Frontal cortex (tissue), 4 donors: ENCODE measurements at places on chromosomes 11 and 22.

DNA sequence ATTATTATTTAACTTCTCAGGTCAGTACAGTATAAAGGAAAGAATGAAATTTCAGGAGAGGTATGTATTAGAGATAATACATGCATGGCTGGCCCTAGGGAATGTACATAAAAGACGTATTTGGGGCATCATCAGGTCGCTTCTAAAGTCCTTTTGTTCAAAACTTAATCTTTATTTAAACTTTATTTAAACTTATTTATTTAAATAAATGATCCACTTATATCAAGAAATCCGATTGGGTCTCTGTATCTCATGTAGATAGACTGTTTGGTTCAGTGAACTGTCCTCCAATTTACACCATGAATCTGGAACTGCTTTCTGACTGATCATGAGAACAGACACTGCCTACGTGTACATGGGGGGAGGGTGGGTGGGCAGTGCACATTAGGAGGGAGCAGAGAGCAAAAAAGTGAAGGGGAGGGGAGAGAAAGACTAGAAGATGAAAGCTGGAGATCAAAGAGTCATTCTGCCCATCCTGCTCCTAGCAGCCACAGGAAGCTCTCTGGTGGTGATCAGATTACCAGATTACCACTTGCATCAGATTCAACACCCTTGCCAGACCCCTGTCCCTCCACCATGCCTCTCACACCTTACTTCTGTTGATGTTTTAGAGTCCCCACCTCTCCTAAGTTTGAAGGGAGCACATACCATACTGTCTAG is 92.1 kb upstream of the MTMR2 start:
- no peak for DNase-seq

DNA sequence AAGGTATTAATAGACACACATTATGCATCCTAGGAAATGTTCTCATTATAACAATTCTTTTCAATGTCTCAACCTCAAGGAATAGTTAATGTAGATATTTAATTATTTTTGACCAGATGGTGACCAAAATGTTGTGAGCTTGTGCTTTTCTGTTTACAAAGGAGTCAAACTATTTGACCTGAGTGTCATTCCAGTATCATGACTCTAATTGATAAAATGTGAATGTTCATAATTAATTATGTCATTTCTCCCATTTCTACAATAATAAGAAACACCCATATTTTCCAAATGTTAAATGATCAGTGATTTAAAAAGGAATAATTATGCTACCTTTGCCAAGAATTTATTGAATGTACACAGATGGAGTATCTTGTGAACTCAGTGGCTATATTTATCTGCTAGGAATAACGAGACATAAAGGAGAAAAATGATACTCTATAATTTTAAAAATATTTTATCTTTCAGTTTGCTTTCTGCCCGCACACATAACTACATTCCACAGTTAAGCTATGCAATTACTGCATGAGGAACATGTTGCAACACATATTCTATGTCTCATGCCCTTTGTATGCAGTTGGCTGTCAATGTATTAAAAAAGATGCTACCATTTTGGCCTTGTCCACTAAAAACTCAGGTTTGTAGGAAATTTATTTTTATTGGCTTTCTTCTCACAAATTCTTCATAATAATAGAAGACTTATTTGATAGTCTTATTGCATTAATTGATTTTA is 376.7 kb upstream of the CCDC179 start:
- DNase-seq: no peak

- DNase-seq: no peak
Observed at GRCh38 chr11:15805726-15806125, 550.6 kb downstream of the SOX6 start.

- DNase-seq: no peak
Observed at GRCh38 chr11:1345737-1346513, 36.5 kb upstream of the TOLLIP start.

GRCh38 chr11:114166897-114167323 is 107.4 kb downstream of the ZBTB16 start:
- no peak for DNase-seq

DNA sequence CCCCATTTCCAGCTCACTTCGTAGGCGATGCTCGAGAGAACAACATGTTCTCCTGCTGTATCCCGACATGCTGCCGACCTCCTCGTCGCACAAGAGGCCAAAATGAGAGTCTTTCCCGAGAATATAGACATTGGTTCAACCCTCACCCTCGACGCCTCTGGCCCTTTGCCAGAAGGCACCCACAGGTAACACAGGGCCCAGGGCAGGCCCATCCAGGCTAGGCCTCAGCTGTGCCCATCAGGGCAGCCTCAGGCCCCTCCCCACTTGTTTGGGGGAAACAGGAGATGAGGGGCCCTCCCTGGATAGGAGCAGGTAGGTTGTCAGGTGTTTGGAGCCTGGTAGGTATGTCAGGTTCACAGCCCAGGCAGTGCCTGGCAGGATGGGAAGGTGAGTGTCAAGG is 2.7 kb upstream of the RGL4 start:
- DNase-seq: no peak

DNA sequence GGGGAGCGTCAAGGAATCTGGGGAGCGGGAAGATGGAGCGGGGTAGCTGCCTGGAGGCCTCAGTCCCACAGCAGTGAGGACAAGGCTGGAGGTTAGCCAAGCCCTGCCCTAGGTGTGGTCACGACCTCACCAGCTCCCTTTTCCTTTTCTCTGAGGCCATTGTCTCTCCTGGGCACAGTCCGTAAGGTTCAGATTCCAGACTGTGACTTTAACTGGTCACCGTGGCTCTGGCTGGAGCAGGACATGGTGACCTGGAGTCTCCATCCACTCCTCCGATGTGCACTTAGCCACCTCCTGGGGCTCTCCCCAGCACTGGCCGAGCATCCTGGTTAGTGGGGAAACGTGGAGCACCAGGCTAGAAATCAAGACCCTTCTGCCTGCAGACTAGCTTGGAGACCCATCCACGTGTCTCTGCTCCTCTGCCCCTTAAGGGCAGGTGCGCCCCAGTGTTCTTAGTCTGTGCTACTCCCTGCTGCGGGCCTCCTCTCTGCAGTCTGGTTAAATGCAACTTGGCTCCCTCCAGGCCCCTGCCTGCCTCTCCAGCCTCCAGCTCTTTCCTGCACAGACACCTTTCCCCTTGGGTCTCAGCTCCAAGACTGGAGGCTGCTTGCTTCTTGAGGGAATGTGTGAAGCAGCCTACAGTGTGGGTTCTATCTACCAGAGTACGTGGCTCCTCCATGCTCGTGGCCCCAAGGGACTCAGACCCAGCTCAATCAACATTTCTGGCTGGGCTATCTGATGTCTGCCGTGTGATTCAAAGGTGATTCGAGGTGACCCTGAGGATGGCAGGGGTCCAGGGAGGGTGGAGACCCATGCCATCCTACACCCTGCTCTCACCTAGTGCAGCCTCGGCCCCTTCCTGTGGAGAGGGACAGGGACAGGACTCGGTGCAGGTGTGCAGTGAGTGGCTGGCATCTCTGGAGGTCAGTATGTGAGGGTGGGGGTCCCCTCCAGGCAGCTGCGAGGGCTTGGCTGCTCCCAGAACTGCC is 5.2 kb downstream of the SLC25A1 start:
- DNase-seq: no peak

DNA sequence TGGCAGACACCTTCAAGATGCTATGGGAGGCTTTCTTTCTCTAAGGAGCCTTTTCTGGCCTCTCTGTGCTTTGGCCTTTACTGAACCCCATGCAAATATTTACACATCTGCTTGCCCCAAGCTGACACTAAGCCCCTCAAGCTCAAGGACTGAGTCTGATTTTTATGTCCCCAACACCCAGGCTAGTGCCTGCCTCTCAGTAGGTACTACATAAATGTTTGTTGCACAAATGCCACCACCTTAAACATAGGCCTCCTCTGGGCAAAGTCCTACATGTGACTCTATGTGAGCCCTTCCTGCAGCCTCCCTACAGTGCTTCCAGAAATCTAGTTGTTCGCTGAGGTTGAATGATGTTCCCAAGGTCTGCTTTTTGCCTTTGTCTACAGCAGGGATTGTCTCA is 187.6 kb downstream of the DBX1 start:
- DNase-seq: no peak

GRCh38 chr11:126327281-126328000 is 23.6 kb downstream of the DCPS start:
- no peak for DNase-seq

DNA sequence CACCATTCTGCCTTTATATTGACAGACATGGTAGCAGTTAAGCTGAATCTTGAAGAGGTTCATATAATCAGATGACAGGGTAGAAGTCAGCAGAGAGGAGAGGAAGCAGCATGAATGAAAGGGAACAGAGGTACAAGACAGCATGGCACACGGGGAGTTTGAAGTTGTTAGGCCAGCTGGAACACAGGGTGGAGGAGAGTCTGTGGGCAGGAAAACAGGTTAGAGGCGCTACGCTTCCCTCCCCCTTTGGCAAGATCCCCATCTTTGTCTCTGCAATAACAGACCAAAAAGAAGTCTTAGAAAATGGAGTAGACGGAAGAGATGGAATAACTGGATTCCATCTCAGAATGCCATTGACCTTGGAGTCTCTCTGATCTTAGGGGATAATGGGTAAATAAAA is 20.0 kb upstream of the NDUFC2 start:
- DNase-seq: no peak

DNA sequence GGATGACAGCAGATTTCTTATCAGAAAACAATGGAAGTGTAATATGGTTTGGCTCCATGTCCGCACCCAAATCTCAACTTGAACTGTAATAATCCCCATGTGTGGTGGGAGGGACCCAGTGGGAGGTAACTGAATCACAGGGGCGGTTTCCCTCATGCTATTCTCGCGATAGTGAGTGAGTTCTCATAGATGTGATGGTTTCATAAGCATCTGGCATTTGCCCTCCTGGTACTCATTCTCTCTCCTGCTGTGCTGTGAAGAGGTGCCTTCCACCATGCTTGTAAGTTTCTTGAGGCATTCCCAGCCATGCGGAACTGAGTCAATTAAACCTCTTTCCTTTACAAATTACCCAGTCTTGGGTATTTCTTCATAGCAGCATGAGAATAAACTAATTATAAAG is 81.0 kb upstream of the SCUBE2 start:
- no peak for DNase-seq

DNA sequence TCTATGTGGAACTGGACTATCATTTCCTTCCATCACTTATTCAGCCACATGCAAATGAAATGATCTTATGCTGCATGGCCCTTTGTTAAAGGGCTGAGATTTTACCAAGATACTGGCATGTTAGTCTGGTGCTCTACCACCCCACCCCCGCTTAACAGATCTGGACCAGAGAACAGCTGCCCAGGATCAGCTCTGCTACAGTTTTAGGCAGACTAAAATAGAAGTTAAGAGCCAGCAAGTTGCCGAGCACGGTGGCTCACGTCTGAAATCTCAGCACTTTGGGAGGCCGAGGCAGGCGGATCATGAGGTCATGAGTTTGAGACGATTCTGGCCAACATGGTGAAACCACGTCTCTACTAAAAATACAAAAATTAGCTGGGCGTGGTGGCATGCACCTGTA is 4.6 kb downstream of the DDB1 start:
- no peak for DNase-seq

- DNase-seq: no peak
Observed at GRCh38 chr11:27688076-27688475, 12.2 kb downstream of the BDNF start.

- no peak for DNase-seq
Observed at GRCh38 chr22:25714070-25714469, 27.9 kb upstream of the MYO18B start.

GRCh38 chr22:46114518-46115387 is 35.6 kb upstream of the PPARA start:
- DNase-seq: no peak

GRCh38 chr22:48249713-48250268 is 1487.3 kb downstream of the TBC1D22A start:
- no peak for DNase-seq

GRCh38 chr11:46302866-46303265 is 25.4 kb downstream of the CREB3L1 start:
- no peak for DNase-seq

GRCh38 chr11:61762798-61763197 is 10.4 kb downstream of the MYRF start:
- DNase-seq: no peak

- DNase-seq: no peak
Observed at GRCh38 chr11:126514061-126514693, 158.7 kb downstream of the ST3GAL4 start.

GRCh38 chr11:114059278-114059983 is at the start of gene ZBTB16:
Gene ZBTB16 (plus strand): TSS chr11:114059711. CDS start chr11:114063301, 3,590 bp downstream.
- DNase-seq: peak; percentile 94

- DNase-seq: no peak
Observed at GRCh38 chr11:56172256-56172830, 4.1 kb upstream of the OR5J2 start.

DNA sequence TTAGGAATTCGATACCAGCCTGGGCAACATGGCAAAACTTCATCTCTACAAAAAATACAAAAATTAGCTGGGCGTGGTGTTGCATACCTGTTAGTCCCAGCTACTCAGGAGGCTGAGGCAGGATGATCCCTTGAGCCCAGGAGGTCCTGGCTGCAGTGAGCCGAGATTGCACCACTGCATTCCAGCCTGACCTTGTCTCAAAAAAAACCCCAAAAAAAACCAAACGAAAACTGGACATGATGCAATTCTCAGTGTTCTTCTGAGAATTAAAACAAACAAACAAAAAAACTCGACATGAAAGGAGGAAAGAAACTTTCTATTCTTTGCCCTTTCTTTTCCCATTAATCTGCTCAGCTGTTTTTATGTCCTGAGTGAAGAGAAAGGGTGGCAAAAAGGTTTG is 7.4 kb downstream of the MED17 start:
- DNase-seq: no peak

- DNase-seq: no peak
Observed at GRCh38 chr11:129215506-129216245, 23.6 kb upstream of the ARHGAP32 start.

- no peak for DNase-seq
Observed at GRCh38 chr11:72777755-72778278, 16.0 kb downstream of the STARD10 start.

DNA sequence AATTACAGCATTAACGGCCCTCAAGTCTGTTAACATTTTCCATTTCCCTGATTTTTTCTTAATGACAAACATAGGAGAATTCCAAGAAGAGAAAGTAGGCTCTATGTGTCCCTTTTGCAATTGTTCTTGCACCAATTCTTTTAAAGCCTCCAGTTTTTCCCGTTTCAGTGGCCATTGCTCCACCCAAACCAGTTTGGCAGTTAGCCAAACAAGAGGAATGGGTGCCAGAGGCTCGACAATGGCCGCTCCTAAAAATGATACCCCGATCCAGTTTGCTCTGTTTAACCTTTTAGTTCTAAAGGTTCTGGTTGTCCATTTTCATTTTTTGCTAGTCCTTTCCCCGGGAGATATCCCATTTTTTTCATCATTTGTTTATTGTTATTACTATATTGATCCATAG is 6.7 kb upstream of the DNAJB13 start:
- DNase-seq: no peak

- peak; percentile 24 for DNase-seq
Observed at GRCh38 chr11:130369141-130369691, 54.5 kb upstream of the ZBTB44 start.

DNA sequence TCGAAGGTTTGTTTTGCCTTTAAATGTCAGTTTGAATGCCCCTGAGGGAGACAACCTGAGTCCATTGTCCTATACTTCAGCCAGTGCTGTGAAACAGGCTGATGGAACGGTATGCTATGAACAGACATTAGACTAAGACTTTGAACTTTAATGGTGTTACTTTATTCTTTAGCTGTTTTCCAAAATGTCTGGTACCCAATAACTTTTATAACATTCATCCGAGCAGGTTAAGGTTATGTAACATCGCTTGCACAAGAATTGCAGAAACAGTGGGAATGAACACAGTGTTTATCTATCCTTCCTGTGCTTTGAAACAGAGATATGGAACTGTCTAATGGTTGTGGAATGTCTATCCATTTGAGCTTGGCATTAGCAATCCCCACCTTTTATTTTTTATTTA is 12.5 kb upstream of the PTS start:
- no peak for DNase-seq
